ENCODE measurements at places on chromosomes 6 and 20.

DNA sequence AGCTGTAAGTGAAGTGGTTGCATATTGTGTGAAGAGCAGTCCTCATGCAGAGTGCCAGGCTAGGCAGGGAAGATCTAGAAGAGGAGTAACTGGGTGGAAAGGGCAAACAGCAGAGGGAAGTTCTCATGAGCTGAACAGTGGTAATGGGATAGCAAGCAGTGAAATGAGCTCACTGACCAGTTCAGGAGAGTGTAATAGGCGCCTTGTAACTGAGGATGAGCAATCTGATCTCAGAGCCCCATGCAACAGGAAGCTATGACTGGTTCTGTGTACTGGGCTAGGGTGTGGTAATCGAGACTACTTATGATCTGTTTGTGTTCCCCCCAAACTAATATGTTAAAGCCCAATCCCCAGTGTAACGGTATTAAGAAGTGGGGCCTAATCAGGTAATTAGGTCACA lies 98.6 kb downstream of the RFX6 start:
- no peak for DNase-seq

- DNase-seq: peak; percentile 21
Observed at GRCh38 chr6:108492131-108492766, 68.5 kb upstream of the FOXO3 start.

GRCh38 chr6:149924933-149925252 lies 2.0 kb upstream of the RAET1G start:
- DNase-seq: no peak

DNA sequence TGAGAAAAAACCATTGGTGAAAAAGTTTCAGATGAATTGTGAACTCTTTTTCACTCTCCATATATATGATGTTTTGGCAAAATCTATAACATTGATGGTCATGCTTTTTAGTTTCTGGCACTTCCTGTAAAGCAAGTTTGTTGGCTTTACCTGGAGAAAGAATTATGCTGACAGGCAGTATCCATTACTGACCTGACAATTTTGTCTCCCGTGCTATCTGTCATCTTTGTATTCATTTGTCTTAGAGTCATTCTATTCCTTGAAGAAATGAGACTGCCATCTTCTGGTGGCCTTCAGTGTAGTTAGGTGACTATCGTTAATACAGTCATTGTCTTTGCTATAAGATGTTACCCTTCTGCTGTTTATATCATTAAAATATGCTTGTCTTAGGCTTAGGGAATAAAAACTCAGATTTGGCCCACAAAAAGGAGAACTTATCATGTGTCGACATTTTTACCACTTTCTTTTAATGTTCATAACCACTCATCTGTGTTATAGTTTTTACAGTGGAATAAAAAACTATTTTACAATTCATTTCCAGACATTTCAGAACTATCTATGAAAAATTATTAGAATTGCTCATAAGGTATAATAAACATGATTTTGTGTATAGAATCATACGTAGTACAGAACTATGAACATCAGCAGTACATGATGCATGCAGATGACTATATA lies 707.0 kb downstream of the EPM2A start:
- DNase-seq: no peak

DNA sequence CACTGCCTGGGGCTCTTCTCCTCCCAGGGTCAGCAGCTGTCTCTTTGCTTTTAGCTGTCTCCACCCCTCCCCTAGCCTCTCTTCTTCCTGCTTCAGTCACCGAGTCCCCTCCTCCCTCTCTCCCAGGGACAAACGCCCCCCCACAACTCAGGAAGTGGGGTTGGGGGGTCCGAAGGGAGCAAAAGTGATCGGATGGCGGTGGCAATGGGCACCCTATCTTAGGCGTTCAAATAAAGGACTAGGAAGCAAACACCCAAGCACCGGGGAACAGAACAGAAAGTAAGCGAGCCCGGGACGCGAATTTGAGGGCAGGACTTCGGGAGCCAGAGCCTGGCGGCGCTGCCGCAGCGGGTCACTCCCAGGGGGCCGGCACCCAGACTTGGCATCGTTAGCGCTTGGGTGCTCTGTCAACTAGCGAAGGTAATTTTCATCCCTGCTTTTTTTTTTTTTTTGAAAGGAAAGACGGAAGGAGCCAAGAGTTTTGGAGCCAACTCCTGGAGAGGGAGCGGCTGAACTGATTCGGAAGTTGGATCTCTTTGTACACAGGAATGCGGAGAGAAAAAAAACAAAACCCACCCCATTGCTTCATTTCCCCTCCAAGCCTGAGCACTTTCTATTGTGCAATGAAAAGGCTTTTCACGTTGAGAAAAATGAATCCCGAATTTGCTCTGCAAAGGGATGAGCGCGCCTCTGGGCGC lies 815 bp upstream of the ITPR3 start:
- DNase-seq: peak; percentile 50
